Renal pelvis (tissue), 12 donors: ENCODE measurements at places on chromosomes 7 and 10.

DNA sequence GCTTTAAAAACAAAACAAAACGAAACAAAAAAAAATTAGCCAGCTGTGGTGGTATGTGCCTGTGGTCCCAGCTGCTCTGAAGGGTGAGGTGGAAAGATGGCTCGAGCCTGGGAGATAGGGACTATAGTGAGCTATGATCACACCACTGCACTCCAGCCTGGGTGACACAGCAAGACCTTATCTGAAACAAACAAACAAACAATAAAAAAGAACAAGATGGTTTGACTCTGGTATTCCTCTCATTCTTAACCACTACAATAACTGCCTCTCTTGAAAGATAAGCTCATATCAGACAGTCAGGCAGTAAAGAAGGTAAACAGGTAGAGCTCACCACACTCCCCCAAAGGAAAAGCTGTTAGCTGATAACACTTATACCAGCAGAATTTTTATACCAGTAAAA, 14.1 kb upstream of the DUSP5 start:
- DNase-seq, result no peak

- peak; percentile 55 for DNase-seq
These were observed 297.5 kb downstream of the HDAC9 start for GRCh38 chr7:18792871-18793595.

- no peak for DNase-seq
These were observed 168.4 kb upstream of the IMMP2L start for GRCh38 chr7:111730476-111731300.

DNA sequence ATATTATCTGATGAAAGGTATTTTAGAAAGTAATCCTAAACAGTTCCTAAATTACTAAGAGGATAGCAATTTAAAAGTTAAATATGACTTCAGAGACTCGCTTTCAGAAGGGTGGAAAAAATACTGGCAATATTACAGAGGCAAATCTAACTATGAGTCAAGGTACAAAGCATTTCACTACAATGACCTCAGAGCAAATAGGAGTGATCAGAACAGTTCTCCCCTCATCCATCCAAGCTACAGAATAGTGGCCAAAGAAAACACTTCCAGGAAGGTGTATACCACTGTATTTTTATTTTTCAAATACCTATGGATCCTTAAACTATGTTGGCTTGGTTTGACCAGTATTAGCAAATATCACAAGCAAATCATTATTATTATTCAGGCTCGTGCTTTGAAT, 112.8 kb upstream of the ODAD2 start:
- no peak for DNase-seq

DNA sequence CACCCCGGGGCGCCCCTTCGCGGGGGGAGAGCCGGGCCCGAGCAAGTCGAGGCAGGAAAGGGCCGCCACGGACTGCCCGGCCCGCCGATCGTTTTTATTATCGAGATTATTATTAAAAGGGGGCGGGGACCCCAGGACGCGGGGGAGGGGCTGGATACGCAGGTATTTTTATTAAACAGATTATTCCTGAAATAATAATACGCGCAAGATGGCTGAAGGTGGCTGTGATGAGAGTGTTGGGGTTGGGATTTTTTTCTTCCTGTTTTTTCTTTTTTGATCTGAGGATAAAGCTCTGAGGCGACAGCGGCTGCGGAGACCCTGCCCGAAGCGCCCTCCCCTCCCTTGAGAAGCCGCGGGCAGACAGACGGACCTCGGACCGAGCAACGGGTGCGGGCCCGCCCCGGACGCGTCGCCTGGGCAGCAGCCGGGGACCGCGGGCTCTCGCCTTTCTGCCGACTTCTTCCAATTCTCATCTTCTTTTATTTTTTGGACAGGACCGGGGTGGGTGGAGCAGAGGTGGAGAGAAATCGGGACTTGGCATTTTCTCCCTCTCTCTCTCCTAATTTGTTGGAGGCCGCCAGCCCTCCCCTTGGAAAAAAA, 1.4 kb upstream of the TRIM8 start:
- no peak for DNase-seq

DNA sequence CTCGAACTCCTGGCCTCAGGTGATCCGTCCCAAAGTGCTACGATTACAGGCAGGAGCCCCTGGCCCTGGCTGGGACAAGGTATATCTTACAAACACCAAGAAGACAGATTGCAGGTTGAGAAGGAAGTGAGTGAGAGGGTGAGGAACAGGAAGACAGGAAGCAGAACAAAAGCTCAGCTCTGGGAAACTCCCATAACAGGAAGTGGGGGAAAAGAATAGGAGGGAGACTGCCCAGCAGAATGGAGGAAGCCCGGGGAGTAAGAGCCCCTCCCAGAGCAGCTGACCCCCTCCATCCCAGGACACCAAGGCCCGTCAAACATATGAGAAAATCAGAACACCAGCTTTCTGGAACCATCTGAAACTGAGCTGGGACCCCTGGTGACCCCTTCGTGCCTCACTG, 2.9 kb downstream of the TECPR1 start:
- no peak for DNase-seq

DNA sequence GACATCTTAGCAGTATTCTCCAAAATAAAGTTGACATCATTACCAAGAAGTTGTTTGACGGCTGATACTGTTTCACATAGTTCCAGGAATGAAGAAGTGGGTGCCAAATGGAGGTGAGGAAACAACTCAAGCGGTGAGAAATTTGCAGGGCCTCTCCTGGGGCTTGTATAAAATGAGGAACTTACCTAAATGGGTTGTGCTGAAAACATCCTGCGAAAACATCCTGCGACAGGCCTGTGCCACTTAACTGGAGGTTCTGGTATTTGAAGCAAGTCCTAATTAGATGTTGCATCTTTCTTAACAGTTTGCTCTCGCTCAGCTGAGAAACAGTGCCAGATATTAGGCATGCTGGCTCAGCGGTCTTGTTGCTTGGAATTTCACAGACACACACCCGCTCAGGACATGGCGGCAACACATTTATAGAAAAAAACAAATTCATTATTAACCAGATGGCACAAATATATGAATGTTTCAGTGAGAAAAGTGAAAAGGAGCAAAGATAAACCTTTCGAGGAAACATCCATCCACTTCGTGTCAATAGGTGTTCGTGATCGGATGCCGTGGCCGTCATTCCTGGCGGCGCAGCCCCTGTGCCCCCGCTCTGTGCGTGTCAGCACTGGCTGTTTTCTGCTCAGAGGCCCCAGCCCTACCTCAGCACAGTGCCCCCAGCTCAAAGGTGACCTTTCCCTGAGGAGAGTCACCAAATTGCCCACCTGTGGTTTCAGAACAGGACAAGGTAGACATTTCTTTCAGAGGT, 48.1 kb downstream of the CDC123 start:
- DNase-seq, result no peak

GRCh38 chr7:15515252-15515651, 46.6 kb downstream of the AGMO start:
- DNase-seq, result no peak

GRCh38 chr10:24906372-24906771, 46.0 kb downstream of the PRTFDC1 start:
- DNase-seq, result no peak

- no peak for DNase-seq
These were observed 70.0 kb upstream of the PAPSS2 start for GRCh38 chr10:87589645-87590051.

- DNase-seq, result no peak
These were observed 41.7 kb downstream of the C10orf90 start for GRCh38 chr10:126628746-126629145.

DNA sequence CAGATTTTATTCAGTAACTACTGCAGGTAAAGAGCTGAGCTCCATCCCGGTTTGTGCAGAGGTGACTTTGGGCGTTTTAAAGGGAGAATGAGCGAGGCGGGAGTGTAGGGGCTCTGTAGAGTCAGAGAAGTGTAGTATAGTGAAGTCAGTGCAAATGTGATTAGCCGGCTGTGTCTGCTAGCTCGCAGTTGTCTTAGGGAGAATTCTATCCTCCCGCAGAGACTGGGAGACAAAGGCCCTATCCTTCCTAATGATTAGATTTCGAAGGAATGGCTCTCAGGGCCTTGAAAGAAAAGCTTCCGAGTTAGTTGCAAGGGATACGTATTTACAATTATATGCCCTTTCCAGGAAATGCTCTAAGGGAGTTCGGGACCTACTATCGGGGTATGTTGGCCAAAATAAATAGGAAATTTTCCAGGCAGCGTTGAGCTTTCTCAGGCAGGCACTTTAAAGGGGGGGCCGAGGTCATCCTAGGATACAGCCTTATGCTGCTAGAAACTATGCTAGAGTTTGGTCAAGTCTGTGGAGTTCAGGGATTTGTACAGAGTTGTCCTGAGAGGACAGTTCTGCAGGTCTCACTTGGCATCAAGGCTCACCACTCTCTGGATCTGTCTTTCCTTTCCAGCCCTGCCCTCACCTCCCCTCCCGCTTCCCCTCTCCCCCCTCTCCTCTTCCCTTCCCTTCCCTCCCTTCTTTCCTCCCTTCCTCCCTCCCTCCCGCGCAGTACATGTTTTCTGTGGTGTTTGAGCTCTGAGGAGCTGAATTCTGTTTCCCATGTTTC, 825 bp downstream of the MRPL32 start:
- peak; percentile 58 for DNase-seq

- no peak for DNase-seq
These were observed 59.4 kb downstream of the MAD1L1 start for GRCh38 chr7:2173189-2173827.

GRCh38 chr7:131553931-131554330, 2.5 kb downstream of the PODXL start:
- no peak for DNase-seq

- DNase-seq, result no peak
These were observed 983.3 kb upstream of the C7orf33 start for GRCh38 chr7:147607157-147607800.

GRCh38 chr7:142969183-142969582, 7.0 kb upstream of the KEL start:
- DNase-seq, result no peak

- DNase-seq, result peak; percentile 5
These were observed 1.4 kb downstream of the ATRNL1 start for GRCh38 chr10:115094416-115095140.

GRCh38 chr10:117544004-117544701, 1.6 kb downstream of the EMX2 start:
- DNase-seq, result no peak

- no peak for DNase-seq
These were observed 229.8 kb upstream of the NPY start for GRCh38 chr7:24054236-24054635.

GRCh38 chr10:119541459-119542356, 811 bp downstream of the RGS10 start:
- no peak for DNase-seq

DNA sequence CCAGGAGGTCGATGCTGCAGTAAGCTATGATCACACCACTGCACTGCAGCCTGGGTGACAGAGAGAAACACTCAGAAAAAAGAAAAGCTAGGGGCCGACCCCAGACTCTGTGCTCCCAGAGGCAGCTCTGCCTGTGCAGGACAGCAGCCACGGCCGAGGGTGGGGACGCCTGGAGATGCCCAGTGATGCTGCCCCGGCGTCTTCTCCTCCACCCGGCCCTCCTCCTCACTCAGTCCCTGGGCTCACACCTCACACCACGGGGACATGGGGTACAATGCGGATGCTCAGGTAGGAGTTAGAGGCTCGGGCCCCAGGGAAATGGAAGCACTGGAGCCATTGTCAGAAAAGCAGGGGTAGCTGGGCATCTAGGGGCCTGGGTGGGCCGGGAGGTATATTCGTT, 46.3 kb upstream of the ELFN1 start:
- no peak for DNase-seq

- DNase-seq, result peak; percentile 65
These were observed 7.5 kb downstream of the LAMB1 start for GRCh38 chr7:107995184-107996071.

- DNase-seq, result no peak
These were observed 22.7 kb downstream of the FAM53B start for GRCh38 chr10:124721330-124722045.

DNA sequence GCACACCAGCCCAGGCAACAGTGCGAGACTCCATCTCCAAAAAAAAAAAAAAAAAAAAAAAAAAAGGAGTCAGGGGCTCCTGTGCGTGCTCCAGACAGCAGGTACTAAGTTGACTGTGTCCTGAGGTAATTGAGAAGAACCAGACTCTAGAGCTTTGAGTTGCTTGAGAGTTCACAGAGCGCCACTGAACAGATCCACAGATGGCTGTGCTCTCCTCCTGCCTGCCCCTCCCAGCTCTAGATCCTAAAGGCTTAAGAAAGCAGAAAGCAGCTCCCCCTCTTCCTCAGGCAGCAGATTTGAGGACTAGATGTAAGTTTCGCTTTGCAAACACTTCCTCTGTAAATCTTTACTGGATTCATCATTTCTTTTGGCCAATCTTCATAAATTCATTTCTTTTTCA, 38.7 kb downstream of the SHH start:
- no peak for DNase-seq

DNA sequence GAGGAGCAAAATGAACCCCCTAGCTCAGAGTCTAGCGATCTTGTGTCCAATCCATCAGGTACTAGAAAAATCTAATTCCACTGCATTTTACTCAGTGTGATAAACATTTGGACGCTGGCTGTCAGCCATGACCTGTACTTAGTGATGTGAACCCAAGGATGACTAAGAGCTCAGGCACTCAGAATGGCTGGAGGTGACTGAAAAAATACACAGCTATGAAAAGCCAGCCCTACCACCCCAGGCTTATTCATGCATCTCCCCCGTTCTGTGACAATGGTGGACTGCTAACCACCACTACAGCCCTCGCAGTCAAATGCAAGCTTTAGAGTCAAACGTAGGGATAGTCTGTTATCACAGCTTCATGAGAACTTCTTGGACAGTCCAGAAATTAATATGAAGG, 14.9 kb downstream of the AFAP1L2 start:
- DNase-seq, result no peak

- no peak for DNase-seq
These were observed 188.9 kb downstream of the ARHGAP12 start for GRCh38 chr10:31739711-31740110.

- DNase-seq, result no peak
These were observed 77.6 kb upstream of the UNC5B start for GRCh38 chr10:71134732-71135211.

DNA sequence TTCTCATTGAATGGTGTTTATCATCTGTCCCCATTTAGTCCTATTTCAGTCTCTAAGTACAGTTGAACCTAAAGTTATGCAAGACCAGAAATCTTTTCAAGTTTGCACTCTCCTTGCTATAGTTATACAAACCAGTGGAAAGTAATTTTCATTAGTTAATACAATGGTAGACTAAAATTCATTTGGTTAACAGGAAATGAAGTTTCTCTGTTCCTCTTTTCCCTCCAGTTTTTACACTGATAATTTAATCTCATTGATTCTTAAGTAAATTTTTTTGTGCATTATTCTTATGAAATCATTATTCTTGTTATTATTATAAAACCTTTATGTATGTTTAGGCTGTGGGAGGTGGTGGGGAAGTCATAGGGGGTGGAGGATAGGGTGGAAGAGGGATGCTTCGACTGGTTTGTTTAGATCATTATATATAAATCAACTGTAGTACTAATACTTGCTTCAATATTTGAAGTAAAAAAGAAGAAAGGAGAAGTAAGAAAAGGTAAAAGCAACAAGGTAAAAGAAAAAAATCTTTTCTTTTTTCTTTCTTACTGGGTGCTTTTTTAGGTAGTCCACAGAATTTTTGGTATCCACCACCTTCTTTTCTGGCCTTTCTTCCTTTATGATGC, 104.1 kb downstream of the GPR85 start:
- no peak for DNase-seq

- no peak for DNase-seq
These were observed 6.7 kb upstream of the OAT start for GRCh38 chr10:124425227-124425962.
